ENCODE measurements at places on chromosomes 2 and 18.

DNA sequence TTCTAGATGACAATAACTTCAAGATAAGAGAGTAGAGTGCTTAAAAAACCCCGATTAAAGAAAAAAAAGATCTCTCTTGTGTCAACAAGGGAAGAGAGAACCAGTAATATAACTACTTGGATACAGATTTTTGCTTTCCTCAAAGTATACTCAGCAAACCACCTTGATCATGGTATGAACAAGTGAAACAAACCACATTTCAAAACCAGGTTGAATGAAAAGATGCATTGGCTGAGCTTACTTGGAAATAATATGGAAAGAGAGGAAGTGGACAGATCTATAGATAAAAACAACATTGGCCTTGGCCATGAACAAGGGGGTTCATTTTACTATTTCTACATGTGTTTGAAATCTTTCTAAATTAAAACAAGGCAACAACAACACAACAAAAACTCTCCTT, 50.1 kb downstream of the ATP8B1 start:
- no peak for DNase-seq

DNA sequence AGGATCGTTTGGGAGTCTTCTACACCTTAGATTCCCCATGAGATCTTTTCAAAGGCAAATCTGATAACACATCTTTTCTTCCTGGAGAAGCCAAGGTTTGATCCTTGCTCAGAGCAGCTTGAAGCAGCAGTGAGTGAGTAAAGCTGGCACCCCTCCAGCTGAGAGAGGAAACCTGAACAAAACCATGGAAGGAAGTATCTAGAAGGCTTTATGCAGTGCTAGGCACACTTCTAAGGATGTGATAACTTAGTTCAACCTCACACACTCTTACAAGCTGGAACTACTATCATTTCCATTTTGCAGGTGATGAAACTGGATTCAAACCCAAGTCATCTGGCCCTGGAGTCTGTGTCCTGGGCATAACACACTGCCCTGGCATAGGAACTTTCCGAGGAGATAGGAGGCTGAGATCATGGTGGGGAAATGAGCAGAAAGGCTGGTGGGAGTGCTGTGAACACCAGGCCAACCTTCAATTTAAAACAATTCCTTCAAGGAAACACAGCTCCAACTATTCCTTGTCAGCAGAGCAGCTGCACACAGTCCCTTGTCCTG, 71.2 kb downstream of the CTAGE1 start:
- no peak for DNase-seq

GRCh38 chr2:28277466-28277865, 115.2 kb upstream of the FOSL2 start:
- DNase-seq = no peak

DNA sequence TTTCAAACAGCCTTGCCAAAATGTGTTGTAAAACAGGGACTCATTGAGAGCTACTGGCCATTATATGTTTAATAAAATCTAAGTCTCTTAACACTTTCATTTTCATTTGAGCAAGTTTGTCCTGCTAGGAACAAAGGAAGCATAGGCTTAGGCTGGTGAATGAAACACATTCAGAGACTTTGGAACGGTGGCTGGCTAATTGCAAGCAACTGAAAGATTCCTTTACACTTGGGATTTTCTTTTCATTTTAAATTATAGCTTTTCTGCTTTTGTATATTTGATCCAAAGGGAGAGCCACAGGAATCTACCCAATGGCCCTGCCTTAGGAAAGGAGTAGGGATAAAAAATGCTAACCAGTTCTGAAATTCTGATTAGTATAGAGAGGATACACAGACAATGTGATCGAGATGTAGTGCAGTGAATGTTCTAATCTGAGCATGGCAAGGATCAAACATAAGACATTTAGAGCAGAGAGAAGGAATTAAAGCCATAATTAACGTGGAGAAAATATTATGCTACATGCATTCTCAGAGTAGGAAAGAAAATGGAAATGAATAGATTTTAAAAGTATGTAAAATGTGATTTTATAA, 911.4 kb upstream of the SLC39A10 start:
- no peak for DNase-seq

DNA sequence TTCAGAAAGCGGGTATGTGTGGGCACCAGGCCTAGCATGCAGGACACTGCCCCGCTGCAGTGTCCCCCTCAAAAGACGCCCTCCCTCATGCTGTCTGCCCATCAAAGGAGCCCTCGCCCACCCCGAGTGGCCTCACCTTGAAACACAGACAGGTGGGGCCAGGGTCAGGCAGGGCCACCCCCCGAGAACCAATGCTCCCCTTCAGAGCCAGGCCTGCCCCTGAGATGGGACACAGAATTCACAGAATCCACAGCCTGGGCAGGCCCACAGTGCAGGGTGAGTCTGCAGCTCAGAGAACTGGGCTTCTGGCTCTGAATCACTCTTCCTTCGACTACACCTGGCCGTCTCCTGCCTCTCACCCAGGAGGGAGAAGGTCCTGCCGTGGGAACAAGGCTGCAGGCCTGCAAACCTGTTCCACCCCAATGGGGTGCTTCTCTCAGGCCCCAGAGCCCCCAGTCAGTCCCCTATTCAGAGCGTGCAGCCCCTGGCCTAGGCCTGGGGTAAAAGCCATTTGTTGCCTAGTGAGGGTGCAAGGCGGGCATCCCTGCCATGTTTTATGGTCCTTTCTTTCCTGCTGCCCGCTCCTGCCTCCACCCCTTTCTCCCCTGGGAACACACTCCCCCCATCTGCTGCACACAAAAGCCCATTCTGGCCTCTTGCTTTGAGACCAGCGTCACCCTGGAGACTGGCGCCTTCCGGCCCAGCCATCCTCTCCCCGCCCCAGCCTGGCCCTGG, 11.3 kb upstream of the ARHGEF4 start:
- no peak for DNase-seq

GRCh38 chr2:99695130-99695943, 205.5 kb upstream of the REV1 start:
- DNase-seq = no peak

Measured in activated T-cell treated with anti-CD3 and anti-CD28 coated beads, Interleukin-2, amount 50 U/mL, for 48 hours (primary cell).